ENCODE measurements at places on chromosomes 1 and 21.

DNA sequence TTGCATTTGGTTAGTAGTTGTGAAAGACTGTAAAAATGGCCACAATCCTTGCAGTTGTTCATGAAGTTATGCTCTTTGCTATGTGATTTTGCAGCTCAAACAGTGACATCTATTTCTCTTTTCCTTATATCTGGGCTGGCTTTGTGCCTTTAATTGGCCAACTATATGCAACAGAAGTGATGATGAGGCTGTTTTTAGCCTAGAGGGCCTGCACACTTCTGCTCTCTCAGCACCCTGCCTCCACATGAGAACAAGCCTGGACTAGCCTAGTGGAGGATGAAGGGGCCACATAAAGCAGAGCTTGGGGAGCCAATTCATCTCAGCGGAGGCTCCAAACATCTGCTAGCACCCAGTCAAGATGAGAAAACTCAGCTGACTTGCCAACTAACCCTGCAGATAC is 339.8 kb downstream of the OMA1 start:
- no peak for DNase-seq

DNA sequence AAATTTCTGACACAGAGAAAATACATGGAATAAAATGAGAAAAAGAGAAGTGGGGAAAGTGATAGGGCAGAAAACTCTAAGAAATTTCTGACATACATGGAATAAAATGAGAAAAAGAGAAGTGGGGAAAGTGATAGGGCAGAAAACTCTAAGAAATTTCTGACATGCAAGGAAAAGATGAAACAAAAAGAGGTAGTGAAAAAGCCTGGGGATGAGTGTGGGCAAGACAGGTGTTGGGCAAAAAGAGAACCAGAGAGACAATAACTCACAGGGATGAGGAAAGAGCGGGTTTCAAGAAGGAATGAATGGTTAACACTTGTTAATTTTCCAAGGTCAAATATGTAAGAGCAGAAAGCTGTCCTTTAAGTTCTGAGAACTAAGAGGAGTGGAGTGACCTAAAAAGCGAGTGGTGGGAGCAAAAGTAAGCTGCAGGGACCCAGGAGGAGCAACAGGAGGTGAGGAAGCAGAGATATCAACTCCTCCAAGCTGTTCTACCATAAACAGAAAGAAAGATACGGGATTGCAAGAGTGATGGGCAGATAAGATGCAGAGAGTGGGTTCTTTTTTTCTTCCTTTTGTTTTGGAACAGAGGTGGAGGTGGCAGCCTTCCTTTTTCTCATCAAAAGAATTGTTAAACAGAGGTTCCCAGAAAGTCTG is 29.9 kb upstream of the EXO1 start:
- no peak for DNase-seq

- DNase-seq = no peak
Observed at GRCh38 chr1:89833183-89834082, 12.6 kb downstream of the LRRC8D start.

DNA sequence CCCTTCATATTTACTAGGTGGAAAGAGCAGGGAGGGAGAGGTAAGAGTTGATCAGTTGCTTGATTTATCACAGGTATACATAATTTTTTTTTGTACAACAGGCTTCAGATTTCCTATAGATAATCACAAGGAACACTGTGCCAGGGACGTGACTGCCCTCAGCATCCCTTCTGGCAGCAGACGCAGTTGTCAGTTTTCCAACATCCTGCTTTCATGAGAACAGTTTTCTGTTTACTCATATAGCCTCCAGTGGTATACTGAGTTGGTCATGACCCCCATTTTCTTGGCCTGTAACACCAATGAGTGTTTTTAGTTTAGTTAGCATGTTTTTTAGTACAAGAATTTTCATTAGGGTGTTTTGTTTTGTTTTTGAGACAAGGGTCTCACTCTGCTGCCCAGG is 37.9 kb upstream of the PTPRF start:
- no peak for DNase-seq

- no peak for DNase-seq
Observed at GRCh38 chr21:43864313-43864961, 586 bp upstream of the AGPAT3 start.

- DNase-seq = no peak
Observed at GRCh38 chr1:65681096-65681495, 111.6 kb upstream of the PDE4B start.

- no peak for DNase-seq
Observed at GRCh38 chr1:66711420-66711819, 40.8 kb upstream of the DYNLT5 start.

DNA sequence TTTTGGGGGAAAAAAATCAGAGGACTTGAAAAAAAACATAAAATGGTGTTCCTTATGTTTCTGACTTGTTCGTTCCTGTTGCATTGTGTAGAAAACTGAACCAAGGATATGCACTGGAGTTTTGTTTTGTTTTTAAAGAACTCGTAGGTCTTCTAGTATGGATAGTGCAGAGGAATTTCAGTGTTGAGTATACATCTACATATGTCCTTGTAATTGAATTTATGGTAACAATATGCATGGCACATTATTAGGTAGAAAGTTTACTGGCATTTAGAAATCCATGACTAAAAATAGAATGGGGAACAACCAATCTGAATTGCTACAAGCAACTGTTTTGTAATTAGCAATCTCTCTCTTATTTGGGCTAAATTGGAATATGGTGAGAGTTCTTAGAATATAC is 188.3 kb upstream of the ZRANB2 start:
- no peak for DNase-seq

- no peak for DNase-seq
Observed at GRCh38 chr1:87452648-87453047, 124.0 kb downstream of the LMO4 start.

DNA sequence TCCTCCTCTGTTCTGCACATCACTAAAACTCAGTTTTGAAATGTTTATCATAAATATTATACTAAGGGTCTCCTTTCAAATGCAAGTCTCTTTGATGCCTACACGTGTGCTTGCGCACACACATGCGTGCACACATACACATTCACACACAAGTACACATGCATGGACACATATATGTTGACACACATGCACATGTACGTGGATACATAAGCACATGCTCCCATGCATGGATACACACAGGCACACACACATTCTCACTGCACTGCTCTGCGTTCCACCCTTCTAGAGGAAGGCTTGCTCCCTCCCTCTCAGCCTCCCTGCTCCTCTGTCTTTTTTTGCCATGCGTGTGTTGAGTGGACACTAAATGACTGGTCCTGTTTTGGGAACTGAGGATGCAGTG is 162.7 kb downstream of the PCP4 start:
- DNase-seq = no peak

- no peak for DNase-seq
Observed at GRCh38 chr1:154840269-154841176, 29.6 kb downstream of the KCNN3 start.

DNA sequence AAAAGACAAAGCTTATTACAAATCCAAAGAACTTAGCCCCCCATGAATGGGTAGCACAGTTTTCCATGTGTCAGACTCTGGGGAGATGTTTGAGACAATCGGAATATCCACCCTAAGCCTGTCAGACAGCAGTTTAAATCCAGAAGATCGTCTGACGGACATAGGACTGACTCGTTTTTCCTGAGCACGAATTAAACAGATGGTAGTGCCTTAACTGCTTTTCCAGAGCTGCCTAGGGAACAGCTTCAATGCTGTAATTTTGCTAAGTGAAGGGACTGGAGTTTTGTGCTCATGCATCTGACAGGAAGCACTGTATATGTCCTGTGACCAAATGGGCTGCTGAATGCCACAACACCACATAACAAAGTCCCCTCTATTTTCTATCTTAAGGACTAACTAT is 48.6 kb downstream of the PCNX2 start:
- no peak for DNase-seq

Measured in stimulated activated CD4-positive, alpha-beta T cell treated with anti-CD3 and anti-CD28 coated beads, Interleukin-1b, Interleukin-23, amount 100 ng/mL, for 1 hour (primary cell).